Hindlimb muscle (tissue), 1 donor: ENCODE measurements at places on chromosomes 5 and 9.

- DNase-seq = no peak
These were observed 1.6 kb downstream of the ANXA6 start for GRCh38 chr5:151155775-151156506.

- no peak for DNase-seq
These were observed 37.7 kb downstream of the IPO11 start for GRCh38 chr5:62450259-62450658.

DNA sequence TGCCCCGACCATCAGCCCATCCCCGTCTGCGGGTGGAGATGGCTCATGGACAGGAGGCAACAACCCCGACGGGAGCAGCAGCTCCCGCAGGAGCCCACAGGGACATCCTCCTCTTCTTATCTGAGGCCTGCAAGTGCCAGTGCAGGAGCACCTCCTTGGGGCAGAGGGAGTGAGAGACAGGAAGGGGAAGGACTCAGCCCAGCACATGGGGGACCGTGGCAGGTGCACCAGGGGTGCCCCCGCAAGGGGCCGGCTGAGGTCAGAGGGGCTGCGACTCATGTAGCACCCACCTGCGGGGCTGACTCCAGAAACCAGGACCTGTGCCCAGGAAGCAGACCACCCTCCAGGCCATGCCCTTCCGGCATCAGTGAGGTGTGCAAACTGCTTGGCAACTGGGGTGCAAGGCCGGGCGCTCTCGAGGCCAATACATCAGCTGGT, 259.8 kb upstream of the ADAMTS16 start:
- DNase-seq = no peak

DNA sequence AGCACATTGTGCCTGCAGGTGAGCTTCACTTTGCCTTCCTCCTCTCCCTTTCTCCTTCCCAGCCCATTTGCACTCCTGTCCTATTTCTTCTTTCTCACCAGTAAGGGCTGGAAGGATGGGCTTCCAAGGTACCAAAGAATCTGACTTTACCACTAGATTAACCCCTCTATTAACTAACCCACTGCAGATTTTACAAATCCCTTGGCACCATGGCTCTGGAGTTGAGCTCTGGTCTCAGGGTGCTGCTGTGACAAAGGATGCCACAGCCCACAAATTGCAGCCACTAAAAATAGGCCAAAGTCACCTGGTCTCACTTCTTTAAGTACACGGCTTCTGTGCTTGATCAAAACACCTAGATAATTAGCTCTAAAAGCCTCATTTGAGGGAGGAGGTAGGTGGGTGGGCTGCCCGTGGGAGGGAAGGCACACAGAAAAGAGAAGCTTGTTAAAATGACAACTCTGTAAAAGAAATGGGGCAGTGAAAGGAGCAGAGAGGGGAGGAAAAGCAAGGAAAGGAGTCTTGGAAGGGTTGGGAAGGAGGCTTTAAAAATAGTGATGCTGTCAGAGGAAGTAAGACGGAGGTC, 327.4 kb downstream of the DRD1 start:
- DNase-seq = no peak

DNA sequence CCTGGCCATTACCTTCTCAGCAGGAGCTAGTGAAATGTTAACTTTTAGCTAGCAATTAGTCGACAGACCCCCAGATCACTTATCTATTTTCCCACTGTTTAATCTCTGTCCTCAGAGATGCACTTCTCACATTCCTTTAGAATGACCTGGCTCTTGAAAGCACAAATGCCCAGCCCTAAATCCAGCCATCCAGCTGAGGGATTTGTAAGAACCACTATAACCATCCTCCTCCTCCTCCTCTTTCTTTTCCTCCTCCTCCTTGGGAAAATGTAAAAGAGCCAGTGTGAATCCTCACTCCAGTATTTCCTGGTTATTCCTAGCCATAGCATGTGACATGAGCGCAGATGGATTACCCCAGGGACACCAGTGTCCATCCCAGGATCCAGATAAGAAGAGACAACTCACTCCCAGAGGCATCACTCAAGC, 124.3 kb downstream of the ENC1 start:
- DNase-seq = no peak

GRCh38 chr9:103014242-103014641, 19.1 kb downstream of the CYLC2 start:
- DNase-seq = no peak

- DNase-seq = no peak
These were observed 6.6 kb downstream of the FLT4 start for GRCh38 chr5:180642779-180643178.

- DNase-seq = no peak
These were observed 40.3 kb upstream of the ZNF622 start for GRCh38 chr5:16505904-16506303.

DNA sequence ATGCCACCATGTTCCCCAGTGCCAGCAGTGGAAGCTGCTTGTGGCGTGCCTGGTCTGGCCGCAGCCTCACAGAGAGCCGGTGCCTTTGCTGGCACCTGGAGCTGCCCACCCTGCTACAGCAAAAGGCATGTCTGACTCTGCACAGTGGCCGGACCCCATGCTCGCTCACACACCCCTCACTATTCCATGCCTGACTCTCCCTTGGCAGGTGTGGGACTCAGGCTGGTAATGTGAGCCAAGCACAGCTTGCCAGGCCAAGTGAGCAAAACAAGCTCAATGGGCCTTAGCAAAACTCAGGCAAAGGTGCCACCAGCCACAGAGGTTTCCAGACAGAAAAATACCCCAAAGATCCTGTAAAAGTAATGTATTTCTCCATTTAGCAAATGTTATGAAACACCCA, 15.5 kb downstream of the GNA14 start:
- DNase-seq = no peak

GRCh38 chr5:171606414-171607024, 179.1 kb upstream of the SMIM23 start:
- DNase-seq = no peak

DNA sequence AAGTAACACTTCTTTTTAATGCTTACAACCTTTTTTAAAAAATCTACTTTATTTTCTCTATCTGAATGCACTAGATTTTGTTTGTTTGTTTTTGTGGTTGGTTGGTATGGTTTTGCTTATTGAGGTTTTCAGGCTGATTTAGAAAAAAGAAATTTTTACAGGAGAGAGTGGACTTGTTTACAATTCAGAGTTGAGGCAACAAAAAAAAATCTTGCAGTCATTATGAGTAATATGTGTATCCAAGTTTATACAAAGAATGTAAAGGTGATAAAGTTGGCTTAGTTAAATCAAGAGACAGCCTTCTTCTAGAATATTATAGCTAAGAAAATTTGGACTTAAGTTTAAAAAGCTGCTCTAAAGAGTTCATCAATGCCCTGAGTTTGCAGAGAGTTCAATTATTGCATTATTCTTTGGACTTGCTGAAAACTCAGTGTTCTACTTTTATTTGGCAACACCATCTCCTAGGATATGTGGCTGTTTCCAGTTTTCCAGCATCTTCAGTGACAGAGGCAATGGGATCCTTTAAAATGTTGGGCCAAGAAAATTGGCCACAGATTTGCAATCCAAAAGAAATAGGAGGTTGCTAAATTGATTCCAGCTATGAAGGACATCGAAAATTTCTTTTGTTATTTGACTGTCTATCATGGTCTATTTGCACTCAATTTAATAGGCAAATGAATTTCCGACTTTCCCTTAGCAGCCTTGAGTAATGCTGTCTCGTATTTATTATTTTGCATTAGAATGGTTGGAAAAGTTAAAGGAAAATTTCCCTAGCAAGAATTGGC, 10.7 kb downstream of the STK32A start:
- DNase-seq = peak; percentile 55

GRCh38 chr9:111740739-111741138, 54.0 kb downstream of the SHOC1 start:
- DNase-seq = no peak

- DNase-seq = no peak
These were observed 283.7 kb downstream of the CSNK1G3 start for GRCh38 chr5:123795688-123796087.

DNA sequence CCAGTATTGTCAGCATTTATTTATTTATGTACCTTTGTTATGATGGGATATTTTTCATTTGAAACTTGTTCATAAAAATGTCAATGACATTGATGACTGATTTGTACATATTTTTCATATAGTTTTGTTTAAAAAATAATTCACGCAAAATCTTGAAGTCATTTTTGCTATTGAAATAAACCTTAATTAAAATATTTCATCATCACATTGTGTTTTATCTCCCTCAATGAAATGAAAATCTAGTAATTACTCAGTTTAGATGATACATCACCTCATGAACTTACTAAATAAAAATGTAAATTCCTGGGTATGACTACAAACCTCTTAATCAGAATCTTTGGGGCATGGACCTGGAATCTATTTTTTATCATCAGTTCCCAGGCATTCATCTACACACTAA, 89.6 kb downstream of the OSMR start:
- DNase-seq = no peak

- no peak for DNase-seq
These were observed 42.8 kb downstream of the PDE4D start for GRCh38 chr5:59850766-59851165.

DNA sequence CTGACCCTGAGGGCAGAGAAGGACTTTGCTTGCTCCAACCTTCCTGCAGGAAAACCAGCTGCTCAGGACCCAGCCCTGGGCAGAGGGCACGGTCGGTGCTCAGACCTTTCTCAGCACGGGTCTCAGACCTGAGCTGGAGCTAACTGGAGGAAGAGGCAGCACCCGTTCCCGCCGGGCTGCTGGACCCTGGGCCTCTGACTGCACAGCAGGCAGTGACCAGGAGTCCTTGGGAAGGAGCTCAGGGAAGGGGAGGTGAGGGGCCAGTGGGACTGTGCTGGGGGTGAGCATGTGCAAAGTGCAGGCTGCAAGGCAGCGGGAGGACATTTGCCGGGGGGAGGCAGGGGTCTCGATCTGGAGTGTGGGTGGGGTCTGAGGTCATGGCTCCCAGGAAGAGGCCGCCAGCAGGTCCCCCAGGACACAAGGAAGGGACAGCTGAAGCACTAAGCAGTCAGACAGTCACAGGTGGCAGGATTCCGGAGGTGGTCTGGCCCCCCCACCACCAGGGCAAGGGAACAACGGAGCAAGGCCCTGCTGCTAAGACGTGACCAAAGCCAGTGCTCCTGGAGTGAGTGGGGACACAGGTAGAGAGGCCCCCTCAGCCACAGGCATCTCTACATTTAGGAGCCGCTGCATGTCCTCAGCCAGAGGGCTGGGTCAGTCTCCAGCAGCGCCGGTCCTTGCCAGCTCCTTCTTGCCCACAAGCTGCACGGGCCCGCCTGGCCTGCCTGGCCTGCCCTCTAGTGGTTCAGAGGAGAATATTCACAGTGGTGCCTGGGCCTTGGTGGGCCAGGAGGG, 4.8 kb upstream of the DPM2 start:
- DNase-seq = no peak

DNA sequence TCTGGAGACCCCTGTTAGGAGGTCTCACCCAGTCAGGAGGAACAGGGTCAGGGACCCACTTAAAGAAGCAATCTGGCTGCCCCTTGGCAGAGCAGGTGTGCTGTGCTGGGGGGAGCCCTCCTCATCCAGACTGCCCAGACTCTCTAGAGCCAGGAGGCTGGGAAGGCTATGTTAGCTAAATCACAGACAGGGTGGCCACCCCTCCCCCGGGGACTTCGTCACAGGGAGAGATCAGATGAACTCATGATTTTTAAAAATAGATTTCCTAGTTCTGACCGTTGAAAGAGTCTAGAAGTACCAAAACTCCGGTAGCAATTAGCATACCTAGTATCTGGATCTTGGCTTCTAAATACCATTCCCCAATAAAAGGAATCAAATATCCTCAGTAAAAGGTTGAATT, 35.0 kb upstream of the FOXB2 start:
- DNase-seq = no peak

- no peak for DNase-seq
These were observed 457.7 kb downstream of the EFNA5 start for GRCh38 chr5:107213025-107213424.

GRCh38 chr5:68265347-68265746, 49.8 kb downstream of the PIK3R1 start:
- DNase-seq = no peak

GRCh38 chr9:101029315-101030085, 973 bp downstream of the PLPPR1 start:
- no peak for DNase-seq

GRCh38 chr5:102523541-102524175, 24.9 kb upstream of the SLCO6A1 start:
- DNase-seq = no peak

DNA sequence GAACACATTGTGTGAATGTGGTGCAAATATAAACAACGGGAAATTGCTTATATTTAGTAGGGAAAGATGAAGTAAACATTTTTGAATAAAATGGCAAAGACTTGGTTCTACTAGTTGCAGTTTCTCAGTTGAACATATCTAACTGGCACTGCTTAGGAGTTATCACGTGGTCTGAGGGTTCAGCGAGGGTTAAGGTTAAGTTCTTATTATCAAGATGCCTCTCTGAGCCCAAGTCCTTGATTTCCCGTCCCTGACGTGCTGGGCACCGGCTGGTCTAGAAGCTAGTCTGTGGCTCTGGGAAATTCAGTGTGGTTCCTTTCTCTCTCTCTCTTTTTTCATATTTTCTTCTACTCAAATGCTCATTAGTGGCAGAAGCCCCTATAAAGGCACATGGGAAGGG, 81.6 kb upstream of the PITX1 start:
- no peak for DNase-seq

DNA sequence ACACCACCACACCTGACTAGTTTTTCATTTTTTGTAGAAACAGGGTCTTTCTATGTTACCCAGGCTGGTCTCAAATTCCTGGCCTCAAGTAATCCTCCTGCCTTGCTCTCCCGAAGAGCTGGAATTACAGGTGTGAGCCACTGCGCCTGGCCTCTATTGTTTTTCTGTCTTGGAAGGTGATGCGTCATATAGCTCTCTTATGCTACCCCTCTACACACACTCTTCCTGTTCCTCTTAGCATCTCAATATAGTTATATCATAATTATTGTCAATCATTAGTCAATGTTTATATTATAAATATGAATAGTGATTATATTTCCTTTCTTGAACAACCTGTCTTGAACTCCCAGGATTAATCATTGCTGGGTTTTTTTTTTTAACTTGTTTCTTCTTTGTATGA, 7.3 kb downstream of the PKD2L2 start:
- DNase-seq = no peak

GRCh38 chr5:7377761-7378160, 18.2 kb upstream of the ADCY2 start:
- DNase-seq = no peak

- DNase-seq = no peak
These were observed 642 bp downstream of the SV2C start for GRCh38 chr5:76083555-76084495.

GRCh38 chr5:44862808-44863207, 54.1 kb downstream of the MRPS30 start:
- DNase-seq = no peak

- no peak for DNase-seq
These were observed 589.2 kb downstream of the PRR16 start for GRCh38 chr5:121053055-121053985.

DNA sequence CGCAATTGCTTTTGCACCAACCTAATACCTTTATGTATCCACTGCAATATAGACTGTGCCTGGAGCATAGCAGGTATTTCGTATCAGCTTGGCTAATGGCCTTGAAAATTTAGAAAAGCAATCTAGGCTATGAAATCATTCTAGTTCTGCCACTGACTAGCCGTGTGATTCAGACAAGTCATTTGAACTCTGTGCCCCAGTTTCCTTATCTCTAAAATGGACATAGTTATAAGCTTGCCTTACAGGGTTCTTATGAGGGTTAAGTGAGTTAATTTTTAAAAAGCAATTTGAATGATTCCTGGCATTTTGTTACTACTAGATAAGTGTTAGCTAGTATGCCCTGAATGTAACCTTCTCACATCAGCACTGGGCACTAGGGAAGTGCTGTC, 80.5 kb upstream of the PUM3 start:
- no peak for DNase-seq

GRCh38 chr9:90107726-90108655, 503.2 kb downstream of the GADD45G start:
- no peak for DNase-seq
